Esophagus mucosa (tissue), 1 donor: ENCODE measurements at places on chromosomes 11 and 22. TPM values are rescaled to one million over a fixed set of nuclear protein-coding genes. Genes with fewer than 3 reads are reported as not detected.

- no peak for ATAC-seq
These were observed 27.4 kb upstream of the LINC01488 start for GRCh38 chr11:69454018-69454417.

GRCh38 chr11:36389811-36390210 is 93.7 kb downstream of the PRR5L start:
- ATAC-seq: no peak

- no peak for ATAC-seq
These were observed 9.7 kb downstream of the ADAMTS8 start for GRCh38 chr11:130418756-130419155.

Gene OR52I2
- total RNA-seq: not detected
